ENCODE measurements at places on chromosomes 2 and 18.

- no peak for DNase-seq
Measured at GRCh38 chr18:36378205-36378604, 80.7 kb downstream of the FHOD3 start.

DNA sequence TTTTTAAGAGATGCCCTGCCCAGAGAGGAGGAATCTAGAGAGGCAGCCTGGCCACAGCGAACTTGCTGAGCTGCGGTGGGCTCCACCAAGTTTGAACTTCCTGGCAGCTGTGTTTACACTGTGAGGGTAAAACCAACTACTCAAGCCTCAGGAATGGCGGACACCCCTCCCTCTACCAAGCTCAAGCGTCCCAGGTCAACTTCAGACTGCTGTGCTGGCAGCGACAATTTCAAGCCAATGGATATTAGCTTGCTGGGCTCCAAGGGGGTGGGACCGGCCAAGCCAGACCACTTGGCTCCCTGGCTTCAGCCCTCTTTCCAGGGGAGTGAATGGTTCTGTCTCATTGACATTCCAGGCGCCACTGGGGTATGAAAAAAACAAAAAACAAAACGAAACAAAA, 289.4 kb downstream of the KCNS3 start:
- no peak for DNase-seq

GRCh38 chr18:66931010-66931409, 327.1 kb upstream of the CDH19 start:
- no peak for DNase-seq

DNA sequence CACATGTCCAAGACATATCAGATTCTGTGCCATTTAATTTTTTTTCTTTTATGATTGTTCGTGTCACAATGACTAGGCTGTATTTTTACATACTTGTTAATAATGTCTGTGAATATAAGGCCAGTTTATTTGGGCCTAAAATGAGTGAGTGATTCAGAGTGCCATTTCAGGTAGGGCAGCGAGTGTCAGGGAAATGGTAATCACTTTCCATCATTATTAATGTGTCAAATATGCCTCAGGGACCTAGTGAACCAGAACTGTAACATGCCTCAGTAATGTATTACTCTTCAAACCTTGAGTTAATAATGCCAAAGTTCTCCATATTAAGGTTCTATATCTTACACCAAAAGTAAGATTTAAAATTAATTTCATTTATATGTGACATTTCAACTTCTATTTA, 8.6 kb downstream of the FAM171B start:
- DNase-seq, result no peak

- no peak for DNase-seq
Measured at GRCh38 chr2:149537092-149537726, 50.4 kb downstream of the MMADHC start.

DNA sequence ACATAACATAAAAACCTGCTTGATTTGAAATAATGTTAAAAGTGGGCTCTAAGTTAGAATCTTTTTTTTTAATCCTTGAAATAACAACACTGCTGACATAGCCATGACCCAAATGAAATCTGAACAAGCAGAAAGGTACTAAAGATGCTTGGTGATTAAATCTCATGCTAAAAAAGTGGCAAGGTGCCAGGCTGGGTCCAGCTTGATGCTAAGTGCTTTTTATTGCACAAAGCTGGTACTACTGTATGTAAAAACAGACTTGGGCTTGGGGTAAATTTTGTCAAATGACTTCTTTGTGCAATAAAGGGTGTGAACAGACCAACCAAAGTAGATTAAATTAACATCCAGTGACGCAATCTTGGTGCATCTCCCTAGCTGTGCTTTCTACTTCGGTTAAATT, 13.4 kb downstream of the BCL11A start:
- DNase-seq, result no peak

DNA sequence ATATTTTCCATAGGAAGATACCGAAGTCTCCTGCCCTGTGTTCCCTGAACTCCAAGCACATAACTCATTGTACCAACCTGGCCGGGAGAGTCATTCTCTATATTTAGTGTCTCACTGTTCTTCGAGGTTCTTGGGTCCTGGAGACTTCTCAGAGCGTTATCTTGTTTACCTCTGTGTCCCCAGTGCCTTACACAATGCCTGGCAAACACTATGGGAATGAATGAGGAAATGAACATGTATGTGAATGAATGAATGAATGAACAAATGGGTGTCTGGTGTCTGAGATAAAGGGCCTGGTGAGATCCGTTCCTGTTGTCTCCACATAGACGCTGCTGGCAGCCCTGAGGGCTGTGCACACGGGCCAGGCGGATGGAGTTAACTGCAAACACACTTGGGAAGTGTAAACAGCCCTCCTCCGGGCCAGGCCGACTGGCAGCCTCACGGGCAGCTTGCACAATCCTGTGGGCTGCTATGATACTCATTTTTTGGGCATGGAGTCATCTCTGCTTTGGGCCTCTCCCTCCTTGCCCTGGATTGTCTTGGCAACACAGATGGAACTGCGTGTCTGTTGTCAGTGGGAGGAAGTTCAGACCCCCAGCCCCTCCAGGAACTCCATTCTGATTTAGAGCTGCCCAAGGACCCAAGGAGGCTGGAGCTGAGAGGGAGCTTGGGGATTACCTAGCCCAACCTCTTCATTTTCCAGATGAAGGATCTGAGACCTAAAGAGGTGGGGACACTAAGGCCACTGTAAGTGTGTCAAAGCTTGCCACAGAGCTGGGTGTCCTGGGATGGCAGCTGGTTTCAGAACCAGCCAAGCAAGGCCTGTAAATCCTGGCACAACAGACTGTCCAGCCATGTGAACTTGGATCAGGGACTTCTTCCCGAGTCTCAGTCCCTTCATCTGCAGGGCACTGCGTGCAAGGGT, 124.4 kb downstream of the INHBB start:
- DNase-seq, result no peak

GRCh38 chr18:49707599-49707998, 105.7 kb downstream of the ACAA2 start:
- DNase-seq, result no peak

DNA sequence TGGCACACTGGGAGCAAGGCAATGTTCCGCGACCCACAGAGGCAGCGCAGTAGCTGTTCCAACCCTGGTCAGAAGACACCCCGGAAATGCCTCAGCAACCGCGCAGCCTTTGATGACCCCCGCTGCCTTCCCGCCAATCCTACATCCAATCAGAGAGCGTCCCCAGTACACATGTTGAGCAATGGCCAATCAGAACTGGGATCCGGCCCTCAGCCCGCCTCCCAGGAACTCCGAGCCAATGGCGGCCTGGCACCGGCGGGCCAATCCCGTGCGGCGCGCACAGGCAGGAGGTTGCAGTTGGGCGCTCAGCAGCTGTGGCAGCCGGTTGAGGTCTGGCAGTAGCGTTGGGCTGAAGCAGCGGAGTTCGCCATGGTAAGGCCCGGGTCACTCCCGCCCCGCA, at the start of gene TUBA3D:
TSS of gene TUBA3D (plus strand) at position 289 of the 400 bp plus-strand sequence. CDS start at position 370, 81 bp downstream.
- no peak for DNase-seq

DNA sequence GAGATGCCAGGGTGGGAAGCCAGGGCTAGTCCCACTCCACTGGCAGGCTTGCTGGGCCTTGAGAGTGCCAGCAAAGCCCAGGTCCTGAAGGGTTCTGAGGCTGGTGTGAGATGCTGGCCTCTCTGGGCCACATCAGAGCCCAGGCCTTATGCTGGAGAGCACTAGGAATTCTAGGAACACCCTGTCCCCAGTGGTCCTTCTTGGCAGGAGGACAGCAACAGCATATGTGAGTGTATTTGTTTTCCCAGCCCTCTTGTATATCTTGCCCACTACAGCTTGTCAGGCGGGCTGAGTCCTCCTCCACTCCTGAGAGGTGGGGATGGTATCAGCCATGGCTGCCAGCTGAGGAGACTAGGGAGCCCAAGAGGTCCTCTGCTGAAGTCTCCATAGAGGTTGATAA, 327.0 kb downstream of the PDE11A start:
- no peak for DNase-seq

GRCh38 chr2:40935349-40935748, 483.5 kb upstream of the SLC8A1 start:
- no peak for DNase-seq

GRCh38 chr2:95077861-95078603, 43.6 kb downstream of the MRPS5 start:
- no peak for DNase-seq

DNA sequence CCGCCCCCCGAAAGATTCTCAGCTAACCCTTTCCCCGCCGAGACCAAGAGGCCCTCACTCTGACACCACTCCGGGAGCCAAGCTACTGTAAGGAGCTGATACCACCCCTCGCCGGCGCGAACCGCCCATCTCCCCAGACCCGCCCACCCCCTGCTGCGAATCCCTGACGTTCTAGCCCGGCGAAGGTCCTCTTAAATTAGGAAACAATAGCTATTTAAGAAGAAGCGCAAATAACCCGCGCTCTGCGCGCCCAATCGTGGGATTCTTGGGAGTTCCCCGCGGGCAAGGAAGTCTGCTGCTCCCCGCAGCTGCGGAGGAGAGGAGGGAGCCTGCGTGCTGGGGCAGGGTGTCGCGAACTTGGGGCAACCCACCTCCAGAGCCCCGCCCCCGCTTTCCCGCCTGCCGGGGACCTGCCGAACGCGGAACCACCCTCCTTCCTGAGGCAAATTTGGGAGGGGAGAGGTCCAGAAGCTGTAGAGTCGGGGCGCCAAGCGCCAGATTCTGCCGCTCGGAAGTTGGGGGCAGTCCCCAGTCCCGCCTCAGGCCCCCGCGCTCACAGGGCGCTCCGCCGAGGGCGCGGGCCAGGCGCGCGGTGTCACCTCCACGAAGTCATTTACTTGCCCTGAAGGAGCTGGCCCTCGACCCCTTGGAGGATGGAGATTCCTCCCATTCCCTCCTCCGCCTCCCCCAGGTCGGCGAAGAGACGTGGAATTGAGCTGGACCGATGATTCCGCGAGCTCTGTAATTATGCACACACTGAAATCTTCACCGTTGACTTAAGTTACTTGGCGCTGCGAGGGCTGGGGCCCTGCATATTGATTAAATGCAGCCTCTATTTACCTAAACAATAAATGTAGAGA, 8.4 kb upstream of the SP9 start:
- peak; percentile 61 for DNase-seq

GRCh38 chr2:219002395-219003266, 9.4 kb upstream of the CRYBA2 start:
- peak; percentile 42 for DNase-seq

- DNase-seq, result no peak
Measured at GRCh38 chr18:61157451-61157850, 175.8 kb upstream of the CDH20 start.

DNA sequence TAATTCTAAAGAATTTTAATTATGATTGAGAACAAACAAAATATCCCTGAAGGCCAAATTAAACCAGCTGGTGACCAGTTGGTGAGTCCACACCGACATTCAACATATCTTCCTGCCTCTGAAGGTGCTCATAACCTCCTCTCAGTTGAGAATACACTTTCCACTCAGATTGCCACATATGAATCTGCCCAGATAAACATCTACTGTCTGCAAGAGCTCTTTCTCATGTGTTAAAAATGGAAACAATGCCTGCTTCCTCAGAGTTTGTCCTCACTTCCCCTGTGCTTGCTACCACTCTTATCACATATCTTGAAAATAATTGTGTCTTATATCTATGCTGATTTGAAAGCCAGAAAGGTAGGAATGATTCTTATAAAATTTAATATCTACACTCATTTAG, 177.7 kb upstream of the GULP1 start:
- DNase-seq, result no peak

DNA sequence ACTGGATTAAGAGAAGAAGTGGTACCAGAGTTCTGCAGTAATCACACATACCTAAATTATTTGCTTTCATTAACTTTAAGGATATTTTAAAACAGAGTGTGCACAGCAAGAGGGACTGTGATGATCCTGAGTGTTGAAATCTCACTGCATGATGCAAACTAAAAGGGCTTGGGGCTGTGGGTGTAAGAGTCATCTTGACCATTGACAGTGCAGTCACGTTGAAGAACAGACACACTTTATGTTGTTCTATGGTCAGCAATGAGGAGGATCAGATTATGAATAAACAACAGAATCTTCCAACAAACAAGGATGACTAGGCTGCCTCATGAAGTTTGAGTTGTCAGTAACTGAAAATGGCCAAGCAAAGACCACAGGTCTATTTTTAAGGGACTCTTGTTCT, 87.2 kb upstream of the GALNT5 start:
- no peak for DNase-seq

DNA sequence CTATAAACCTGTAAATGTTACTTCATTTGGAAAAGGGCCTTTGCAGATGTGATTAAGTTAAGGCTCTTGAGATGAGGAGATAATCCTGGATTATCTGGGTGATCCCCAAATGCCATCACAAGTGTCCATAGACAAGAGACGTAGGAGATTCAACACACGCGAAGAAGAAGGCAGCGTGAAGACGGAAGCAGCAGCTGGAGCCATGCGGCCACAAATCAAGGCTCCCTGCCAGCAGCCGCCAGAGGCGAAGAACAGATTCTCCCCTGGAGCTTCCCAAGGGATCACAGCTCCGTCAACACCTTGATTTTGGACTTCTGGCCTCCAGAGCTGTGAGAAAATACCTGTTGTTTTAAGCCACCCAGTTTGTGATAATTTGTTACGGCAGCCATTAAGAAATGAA, 11.0 kb upstream of the VAPA start:
- DNase-seq, result no peak

GRCh38 chr2:136319237-136319636, 201.3 kb upstream of the CXCR4 start:
- DNase-seq, result no peak

DNA sequence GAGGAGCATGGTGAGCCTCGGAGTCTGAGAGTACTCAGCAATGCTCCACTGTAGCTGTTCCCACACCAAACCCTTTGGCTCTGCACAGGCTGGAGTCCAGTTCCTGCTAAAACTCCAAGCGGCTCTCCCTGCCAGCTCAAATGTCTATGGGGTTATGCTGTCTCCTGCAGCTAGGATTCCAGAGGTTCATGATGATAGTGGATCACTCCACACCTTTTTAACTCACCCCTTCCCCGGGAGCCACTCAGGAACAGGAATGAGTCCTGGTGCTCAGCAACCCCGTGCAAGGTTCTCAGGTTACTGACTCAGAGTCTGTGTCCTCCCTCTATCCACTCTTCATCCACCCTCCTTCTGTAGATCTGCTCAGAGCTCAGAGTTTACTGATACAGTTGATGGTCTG, 410.0 kb downstream of the CDH19 start:
- no peak for DNase-seq
